Inflammatory macrophage treated with lipopolysaccharide for 1 hour (primary cell): ENCODE measurements at places on chromosomes 3 and 15.

GRCh38 chr3:34948517-34948916 lies 690.8 kb upstream of the ARPP21 start:
- DNase-seq, result no peak

- DNase-seq, result no peak
These were observed 10.8 kb upstream of the SLC24A5 start for GRCh38 chr15:48109856-48110531.

- no peak for DNase-seq
These were observed 211.9 kb downstream of the KCNAB1 start for GRCh38 chr3:156332304-156332703.

GRCh38 chr3:52218937-52219650 lies 6.4 kb downstream of the TLR9 start:
- DNase-seq, result no peak

DNA sequence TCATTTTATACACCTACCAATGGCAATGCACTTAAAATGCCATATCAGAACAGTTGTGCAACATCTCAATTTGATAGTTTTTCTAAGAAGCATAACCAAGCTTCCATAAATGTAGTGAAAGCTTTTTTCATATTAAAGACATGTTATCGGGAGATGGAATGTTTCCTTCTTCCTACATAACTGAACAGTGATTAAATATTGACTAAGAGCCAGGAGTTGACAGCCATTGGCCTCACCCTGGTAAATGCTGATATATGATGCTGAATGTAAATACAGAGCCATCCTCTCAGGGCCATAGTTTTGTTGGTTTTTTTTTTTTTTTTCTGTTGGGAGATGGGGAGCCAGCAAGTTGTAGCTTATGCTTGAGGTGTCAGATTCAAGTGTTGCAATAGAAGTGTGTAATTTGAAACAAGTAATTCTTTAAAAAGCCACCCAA lies 203.3 kb upstream of the IL12A start:
- no peak for DNase-seq

DNA sequence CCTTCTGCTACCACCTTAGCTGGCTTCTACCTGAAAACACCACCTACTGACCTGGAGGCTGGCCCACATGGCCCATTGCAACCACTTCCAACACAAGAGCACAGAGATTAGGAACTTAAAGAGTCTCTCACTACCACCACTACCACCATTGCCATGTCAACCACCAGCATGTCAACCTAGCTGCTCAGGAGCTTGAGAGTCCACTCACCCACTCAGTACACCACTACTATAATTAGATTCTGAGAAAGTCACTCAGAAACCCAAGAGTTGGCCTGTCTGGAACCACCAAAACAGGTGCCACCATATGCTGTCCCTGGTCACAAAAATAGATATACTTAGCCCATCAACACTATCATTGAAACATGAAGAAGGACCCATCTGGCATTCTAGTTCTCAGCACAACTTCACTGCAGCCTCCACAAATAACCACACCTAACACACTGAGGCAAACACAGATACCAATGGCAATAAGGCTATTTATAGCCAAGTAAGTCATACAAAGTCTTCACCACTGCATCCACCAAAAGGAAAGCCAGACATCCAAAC lies 806.7 kb upstream of the EPHA6 start:
- no peak for DNase-seq

GRCh38 chr15:85412956-85413854 lies 32.8 kb downstream of the AKAP13 start:
- peak; percentile 73 for DNase-seq

DNA sequence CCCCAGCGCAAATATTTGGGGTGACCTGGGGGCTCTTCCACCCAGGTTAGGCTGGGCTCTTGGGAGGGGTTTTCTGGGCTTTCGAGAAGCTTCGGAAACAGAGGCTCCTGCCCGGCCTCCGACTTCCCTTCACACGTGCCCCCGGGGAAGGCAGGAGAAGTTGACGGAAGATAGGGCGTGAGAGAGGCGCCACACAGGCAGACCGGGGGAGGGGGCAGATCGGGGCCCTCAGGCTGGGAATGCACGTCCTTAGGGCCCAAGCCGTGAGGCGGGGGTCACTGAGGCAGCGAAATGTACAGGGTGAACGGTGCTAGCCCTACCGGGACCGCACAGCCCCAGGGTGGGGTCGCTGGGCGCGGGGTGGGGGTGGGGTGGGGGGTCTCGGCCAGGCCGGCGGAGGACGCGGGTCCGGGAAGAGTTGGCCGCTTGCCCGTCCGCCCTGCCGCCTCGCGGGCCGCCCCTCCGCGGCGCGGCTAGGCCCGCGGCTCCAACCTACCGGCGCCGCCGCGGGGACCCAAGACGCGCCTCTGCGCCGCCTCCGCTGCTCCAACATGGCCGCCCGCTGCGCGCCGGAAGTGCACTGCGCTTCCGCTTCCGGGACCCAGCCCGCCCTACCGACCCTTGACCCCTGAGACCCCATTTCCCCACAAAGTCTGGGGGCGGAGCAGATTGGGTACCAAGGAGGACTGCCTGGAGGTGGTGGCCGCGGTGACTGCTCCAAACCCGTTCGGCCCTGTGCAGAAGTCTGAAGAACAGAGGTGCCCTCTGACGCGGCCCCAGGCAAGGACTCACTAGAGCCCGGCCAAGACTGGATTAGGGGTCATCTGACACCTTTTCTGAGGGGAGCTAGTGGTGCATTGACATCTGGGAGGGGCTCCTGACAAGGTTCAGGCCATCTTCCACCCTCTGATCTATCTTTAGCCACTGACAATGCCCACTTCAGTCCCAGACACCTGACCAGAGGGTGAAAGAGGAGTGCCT lies at the start of gene CCDC71:
TSS of gene CCDC71 (minus strand) at position 561 of the 981 bp plus-strand sequence. CDS start 2,123 bp downstream, outside the sequence.
- peak; percentile 67 for DNase-seq

DNA sequence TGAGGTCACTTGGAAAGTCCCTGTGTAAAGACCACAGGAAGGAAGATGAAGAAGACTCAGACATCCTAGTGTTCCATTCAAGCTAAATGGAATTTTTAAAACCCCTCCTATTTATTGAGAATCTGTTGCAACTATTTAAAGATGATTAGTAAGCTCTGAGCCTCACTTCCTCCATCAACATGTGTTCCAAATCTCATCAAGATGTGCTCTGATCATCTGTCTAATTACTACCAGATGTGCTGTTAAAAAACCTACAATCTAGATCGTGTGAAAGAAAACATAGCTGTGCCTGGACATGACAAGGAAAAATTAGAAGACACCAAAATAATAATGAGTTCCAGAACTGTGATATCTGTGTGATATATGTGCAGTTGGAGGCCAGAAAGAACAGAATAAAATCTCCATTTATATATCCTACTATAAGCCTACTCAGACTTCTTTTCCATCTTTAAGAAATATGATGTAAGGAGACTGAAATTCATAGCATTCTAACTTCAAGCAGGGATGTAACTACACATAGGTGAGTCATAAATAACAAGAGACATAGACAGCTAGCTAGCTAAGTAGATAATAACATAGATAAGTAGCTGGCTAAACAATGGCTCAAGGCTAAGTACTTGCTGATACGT lies 7.8 kb downstream of the XPC start:
- no peak for DNase-seq

- no peak for DNase-seq
These were observed 82.2 kb upstream of the EPHA3 start for GRCh38 chr3:89025185-89025584.

DNA sequence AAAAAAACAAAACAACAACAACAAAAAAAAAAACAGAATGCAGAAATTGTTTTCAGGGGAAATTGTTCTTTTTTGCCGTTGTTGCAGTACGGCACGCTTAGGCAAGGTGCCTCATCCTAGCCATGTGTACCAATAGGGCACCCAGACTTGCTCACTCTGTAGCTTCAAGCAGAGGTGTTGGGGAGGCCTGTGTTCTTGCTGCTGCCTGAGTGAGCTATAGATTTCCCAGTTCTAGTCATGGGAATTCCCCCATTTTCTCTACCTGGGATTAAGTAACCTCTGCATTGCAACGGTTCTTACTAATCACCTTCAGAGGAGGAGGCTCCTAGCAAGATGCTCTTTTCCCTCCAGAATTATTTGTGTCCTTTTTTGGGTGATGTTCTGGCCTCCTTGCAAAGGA lies 12.9 kb upstream of the PARL start:
- no peak for DNase-seq

DNA sequence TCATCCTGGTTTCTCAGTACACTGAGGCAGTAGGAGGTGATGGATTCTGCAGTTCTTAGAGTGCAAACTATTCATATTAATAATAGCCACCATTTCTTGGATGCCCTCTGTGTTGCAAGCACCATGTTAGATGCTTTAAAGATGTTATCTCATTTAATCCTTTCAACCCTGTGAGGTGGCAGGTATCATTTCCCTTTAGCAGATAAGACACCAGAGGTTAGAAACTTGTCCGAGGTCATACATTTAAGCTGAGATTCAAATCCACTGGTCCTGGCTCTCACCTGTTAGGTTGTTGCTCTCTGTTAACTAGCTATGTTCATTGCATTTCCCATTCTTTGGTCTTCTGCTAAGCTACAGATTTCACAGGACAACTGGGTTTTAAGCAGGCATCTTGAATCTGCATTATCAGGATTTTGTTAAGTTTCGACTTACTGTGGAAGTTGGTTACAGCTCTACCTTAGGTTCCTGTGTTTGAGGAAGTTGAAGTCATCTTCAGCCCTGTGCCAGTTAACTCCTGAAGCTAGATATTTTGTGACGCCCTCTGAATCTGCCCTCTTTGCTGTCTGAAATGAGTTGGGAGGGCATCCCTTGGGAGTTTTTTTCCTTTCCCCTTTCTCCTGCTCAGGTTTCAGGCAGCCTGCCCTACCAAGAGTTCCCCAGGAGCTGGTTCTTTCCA lies 6.4 kb downstream of the PDE8A start:
- DNase-seq, result no peak

DNA sequence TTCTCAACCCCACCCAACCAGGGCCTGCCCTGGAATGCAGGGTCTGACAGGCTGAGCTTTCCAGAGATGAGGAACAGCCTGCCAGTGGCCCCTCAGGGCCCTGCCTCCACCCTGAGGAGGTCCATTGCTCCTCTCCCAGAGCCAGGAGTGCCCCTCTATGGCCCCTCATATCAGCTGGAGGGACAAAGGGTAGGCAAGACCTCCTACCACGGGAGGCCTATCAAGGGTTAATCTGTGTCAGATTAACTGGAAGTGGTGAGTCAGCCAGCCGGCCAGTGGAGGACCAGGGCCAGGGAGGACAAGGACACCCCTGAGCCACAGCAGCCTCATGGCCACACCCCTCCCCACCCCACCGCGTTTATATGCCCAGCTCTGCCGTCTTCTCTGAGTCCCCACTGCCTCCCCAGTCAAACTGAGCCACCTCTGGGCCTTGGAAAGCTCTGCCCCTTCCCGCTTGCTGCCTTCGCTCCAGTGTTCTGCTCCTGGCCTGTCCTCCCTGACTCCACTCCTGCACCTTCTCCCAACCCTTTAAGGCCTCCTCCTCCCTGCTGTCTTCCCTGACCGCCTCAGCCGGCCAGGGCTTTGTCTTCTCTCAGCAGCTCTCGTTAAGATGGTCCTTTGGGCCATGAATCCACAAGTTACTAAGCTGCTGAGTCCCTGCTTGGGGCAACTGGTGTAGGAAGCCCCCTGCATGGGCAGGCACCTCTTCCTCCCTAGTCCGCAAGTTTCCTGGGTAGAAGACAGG lies 6.5 kb downstream of the CCDC33 start:
- DNase-seq, result no peak

DNA sequence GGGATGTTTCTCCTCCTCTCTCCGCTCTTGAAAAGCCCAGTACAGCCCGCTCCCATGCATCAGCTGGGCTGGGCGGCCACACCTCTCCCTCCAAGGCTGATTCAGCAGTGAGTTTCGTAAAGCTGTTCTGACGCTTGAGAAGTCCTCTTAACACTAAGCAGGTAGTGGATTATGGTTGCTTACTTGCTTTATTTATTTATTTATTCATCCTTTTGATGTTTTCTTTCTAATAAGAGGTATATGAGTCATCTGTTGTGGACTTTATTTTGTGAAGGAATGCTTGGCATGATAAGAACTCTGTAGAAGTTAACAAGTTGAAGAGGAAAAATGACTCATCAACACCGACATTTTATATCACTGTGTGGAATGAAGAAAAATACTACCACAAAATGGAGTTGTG lies 285.0 kb downstream of the SQOR start:
- DNase-seq, result no peak

- no peak for DNase-seq
These were observed 356.3 kb downstream of the FOXP1 start for GRCh38 chr3:71227270-71227661.

DNA sequence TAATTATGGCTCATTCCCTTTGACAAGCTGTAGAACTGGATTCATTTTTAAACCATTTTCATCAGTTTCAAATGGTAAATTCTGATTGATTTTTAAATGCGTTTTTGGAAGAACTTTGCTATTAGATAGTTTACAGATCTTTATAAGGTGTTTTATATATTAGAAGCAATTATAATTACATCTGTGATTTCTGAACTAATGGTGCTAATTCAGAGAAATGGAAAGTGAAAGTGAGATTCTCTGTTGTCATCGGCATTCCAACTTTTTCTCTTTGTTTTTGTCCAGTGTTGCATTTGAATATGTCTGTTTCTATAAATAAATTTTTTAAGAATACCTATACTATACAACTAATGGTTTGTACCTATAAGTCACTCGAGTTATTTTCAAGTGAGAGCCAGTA lies 62.7 kb downstream of the PXYLP1 start:
- peak; percentile 33 for DNase-seq

DNA sequence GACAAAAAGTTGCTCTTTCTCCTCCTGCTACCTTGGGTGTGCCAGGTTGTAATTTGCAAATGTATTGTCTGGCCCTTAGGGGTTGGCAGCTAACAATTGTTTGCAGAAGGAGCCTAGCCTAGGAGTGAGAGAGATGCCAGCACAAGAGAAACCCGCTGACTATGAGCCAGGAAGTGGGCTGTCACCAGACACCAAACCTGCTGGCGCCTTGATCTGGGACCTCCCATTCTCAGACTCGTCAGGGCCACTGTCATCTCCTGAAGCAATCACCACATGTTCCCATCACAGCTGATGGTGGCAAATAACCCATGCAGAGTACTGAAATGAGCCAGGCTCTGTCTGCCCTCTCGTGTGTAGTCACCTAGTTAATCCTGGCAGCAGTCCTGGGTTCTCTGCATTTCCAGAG lies 406.4 kb upstream of the NPAP1 start:
- no peak for DNase-seq

- no peak for DNase-seq
These were observed 265.6 kb upstream of the ATP11B start for GRCh38 chr3:182527745-182528144.

GRCh38 chr3:71973274-71974030 lies 188.5 kb upstream of the PROK2 start:
- peak; percentile 72 for DNase-seq

DNA sequence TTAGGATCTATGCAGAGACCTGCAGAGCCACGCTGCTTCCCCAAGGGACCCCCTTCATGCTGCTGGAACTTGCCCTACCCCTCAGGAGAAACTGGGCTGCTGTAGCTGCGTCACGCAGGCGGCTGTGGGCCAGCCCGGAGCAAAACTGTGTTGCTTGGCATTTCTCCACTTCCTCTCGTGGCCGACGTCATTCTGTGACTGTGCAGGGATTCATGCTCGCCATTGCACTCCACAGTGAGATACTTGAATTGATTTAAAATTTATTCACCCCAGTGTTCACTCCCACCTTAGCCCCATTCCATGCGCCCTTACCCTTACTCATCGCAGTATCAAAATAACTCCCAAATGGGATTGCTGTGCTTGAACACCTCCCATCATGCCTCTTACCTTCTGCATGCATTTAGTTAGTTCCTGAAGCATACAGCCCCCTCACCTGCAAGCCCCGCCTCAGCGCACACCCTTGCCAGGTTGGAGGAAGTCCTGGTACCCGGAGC lies 45.7 kb downstream of the TMEM44 start:
- peak; percentile 62 for DNase-seq

GRCh38 chr3:100609305-100609704 lies at the start of gene ADGRG7:
ADGRG7 (plus strand) TSS chr3:100609601; CDS start chr3:100609857, 256 bp downstream.
- DNase-seq, result no peak
